ENCODE measurements at places on chromosomes 11 and 22.

- no peak for DNase-seq
Measured at GRCh38 chr22:26182723-26183122, 13.5 kb downstream of the SEZ6L start.

DNA sequence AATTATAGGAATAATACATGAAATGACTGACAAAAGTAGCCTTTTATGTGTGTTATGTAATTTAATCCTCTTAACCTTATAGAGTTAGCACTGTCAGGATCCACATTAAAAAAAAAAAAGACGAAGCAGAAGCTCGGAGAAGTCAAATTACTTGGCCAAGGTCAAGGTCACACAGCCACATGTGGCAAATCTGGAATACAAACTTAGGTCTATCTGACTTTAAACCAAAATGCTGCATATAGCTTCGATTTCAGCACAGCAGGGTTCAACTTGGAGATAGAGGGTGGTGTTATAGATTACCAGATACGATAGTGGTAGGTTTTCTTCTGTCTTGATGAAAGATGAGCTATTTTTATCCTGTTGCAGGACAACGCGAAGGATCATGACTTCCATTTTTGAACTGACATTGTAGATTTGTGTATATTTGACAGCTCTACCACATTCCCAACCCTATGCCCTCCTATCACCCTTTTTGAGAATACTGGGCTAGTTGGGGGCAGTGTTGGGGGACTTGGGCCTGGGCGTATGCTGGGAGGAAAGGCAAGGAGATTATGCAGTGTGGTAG lies 11.6 kb upstream of the EHF start:
- DNase-seq = no peak

DNA sequence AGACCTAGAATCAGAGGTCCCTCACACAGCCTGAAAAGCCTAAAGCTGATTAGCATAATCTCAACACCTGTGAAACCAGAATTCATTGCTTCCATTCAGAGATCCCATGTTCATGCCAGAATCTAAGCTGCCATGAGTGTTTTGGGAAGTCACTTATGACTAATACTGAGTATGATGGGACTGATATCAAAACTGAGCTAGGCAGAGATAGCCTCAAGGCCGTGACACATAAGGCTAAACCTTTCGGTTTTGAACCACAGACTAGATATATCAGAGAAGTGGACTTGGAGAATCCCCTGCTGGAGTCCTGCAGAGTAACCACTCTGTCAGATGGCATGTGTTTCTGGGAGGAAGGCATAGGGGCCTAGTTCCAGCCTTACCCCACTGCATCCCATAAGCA lies 23.1 kb upstream of the GLYATL2 start:
- no peak for DNase-seq

- peak; percentile 42 for DNase-seq
Measured at GRCh38 chr22:36386900-36387708, 663 bp downstream of the MYH9 start.

GRCh38 chr11:7603031-7603781 lies 70.1 kb downstream of the CYB5R2 start:
- DNase-seq = no peak

DNA sequence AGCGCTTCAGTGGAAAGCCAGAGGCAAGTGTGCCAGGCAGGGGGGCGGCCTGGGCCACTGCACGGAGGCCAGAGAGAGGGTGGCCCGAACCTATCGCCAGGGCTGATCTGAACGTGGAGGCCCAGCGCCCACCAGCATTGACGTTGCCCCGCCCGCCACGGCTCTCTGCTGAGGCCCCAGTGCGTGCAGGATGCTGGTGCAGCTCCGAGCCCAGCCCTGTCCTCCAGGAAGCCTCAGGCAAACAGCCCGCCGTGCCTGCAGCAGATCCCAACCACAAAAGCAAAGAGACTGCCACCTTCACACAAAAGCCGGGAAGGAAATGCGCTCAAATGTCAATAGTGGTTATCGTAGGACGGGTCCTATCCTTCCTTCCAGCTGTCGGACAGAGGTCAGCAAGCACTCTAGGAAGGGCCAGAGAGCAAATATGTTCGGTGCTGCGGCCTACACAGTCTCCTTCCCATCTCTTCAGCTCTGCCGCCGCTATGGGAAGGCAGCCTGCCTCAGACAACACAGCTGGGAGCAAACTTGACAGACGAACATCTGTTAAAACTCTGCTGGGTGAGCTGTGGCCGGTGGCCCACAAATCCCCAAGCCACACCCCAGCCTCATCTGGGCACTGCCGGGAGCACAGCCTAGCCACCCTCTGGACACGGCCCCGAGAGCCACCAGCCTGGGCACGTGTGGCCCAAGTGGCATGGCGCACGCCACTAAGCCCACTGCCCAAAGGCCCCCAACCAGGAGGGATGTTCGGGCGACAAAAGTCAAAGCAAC lies 146.2 kb downstream of the CRYBB2 start:
- DNase-seq = no peak

DNA sequence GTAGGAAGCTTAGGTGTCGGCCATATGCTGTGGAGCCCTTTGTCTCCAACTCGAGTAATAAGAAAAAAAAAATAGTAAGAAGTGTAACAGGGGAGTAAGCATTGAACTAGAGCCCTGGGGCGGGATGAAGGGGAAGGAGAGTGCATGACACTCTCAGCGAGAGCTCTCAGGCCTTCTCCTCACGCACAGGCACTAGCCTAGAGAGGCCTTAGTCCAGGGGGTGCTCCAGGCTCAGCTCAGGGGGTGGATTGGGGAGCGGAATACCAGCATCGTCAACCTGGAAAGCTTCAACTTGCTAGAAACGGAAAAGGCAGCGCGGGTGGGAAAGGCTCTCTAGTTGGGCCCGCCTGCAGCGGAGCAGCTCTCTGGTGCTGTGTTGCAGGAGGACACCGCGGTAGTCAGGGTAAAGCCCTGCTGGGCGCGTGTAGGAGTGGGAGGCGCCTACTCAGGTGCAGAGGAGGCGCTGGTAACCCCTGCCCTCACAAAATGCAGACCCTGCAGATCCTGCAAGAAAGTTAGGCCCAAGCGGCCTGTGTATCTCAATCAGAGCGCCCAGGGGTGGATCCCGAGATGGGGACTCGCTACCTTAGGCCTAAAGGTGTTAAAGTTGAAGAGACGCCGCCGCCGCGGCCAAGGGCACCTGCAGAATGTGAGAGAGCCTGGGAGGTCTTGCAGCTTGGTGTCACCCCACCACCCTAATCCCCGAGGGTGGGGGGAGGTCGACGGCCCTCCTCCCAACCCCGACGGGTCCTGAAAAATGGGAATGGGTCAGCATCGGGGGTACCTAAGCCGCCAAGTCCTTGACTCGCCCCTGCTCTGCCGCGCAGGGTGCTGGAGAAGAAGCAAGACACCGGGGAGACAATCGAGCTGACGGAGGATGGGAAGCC lies 2.8 kb downstream of the SLC17A6 start:
- DNase-seq = no peak

- no peak for DNase-seq
Measured at GRCh38 chr22:31492151-31492550, 2.5 kb upstream of the EIF4ENIF1 start.

- DNase-seq = no peak
Measured at GRCh38 chr11:44344921-44345320, 35.0 kb upstream of the ALX4 start.

DNA sequence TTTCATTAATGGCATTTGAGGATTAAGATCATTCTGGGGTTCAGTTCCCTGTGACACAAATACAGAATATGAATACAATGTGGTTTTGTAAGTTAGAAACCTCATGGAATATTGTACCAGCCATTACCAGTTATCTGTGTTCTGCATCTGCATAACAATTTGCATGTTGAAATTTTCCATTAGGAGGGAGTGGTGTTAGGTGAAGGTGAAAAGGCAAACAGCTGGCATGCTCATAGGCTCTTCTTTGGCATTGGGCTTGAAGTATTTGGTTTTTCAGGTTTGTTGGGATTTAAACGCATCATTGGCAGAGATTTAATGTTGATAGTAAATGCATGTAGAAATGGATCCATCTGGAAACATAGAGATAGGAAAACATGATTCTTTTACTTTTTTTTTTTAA lies 18.6 kb downstream of the RTN3 start:
- no peak for DNase-seq

DNA sequence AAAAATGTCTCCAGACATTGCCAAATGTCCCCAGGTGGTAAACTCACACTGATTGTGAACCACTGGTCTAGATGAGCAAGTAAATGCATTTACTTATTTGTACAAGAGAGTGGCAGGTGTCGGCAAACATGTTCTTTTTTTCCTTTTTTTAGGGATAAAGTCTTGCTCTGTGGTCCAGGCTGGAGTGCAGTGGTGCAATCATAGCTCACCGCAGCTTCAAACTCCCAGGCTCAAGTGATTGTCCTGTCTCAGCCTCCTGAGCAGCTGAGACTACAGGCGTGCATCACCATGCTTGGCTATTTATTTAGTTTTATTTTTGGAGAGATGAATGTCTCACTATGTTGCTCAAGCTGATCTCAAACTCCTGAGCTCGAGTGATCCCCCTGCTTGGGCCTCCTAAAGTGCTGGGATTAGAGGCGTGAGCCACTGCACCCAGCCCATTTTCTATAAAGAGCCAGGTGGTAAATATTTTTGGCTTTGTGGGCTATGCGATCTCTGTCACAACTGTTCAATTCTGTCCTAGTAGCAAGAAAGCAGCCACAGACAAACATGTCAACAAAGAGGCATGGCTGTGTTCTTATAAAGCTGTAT lies 1.4 kb downstream of the VPREB1 start:
- no peak for DNase-seq

DNA sequence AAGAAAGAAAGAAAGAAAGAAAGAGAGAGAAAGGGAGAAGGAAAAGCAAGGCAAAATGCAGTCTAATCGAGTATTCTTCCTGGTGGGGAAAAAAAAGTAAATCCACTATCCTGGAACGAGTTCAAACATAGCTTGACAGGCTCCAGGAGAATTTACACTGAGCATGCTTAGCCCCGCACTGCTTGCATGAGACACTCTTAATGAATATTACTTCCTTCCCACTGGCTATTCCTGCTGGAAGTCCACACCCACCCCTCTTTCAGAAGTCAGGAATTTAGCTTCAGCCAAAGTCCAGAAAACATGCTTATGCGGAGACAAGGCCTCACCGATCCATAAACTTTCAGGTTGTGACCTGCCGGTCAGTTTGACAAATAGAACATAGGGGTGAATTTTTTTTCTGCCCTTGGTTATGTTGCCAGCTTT lies 251.8 kb upstream of the BLID start:
- peak; percentile 33 for DNase-seq
